ENCODE measurements at places on chromosomes 4 and X.

DNA sequence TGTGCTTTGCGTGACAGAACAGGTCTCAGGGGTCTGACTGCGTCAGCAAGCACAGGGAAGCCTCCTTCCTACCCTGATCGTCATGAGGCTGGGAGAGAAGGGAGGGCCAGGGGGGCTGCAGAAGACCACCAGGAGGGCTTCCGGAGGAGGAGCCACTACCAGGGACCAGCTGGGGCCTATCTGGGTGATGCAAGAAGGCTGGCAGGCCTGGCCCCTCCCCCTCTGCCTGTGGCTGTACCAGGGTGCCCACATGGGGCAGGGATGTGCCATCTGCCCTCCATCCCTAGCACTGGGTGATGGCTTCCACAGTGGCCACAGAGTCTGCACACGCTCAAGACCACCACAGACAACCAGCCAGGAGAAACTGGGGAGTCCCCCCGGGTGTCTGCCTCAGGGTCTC, 116.4 kb upstream of the NKX1-1 start:
- no peak for DNase-seq

DNA sequence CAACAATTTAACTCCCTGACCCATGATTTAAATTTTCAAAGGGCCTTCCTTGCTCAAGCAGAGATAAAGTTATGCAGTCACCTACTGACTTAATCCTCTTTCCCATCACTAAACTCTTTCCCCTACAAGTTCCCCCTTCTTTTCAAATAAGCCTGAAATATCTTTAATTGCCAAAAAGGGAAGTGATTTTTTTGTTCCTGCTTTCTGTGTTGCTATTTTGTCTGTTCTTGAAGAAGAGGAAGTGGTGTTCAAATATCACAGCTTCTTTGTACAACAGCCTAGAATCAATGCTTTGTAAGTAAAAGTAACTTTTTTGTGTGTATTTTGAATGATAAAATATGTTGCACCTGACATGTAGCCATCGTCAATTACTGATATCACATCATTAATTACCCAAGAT, 595.9 kb downstream of the CENPC start:
- no peak for DNase-seq

DNA sequence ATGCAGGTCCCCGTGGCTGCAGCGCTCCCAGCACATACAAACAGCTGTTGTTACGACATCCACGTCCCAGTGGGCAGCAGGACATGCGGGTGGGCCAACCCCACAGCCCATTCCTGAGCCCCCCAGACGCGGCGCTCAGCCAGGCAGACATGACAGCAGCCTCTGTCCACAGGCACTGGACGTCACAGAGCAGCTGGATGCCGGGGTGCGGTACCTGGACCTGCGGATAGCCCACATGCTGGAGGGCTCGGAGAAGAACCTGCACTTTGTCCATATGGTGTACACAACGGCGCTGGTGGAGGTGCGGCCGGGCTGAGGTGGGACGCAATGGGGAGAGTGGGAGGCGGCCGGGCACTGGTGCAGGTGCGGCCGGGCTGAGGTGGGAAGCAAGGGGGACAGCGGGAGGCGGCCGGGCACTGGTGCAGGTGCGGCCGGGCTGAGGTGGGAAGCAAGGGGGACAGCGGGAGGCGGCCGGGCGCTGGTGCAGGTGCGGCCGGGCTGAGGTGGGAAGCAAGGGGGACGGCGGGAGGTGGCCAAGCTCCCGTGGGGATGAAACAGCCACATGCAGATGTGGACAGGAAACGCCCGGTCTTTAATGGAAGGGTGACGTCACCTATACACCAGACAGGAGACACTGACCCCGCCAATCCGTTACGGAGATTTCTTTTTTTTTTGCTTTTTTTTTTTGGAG, 9.4 kb downstream of the PLCXD1 start:
- no peak for DNase-seq

DNA sequence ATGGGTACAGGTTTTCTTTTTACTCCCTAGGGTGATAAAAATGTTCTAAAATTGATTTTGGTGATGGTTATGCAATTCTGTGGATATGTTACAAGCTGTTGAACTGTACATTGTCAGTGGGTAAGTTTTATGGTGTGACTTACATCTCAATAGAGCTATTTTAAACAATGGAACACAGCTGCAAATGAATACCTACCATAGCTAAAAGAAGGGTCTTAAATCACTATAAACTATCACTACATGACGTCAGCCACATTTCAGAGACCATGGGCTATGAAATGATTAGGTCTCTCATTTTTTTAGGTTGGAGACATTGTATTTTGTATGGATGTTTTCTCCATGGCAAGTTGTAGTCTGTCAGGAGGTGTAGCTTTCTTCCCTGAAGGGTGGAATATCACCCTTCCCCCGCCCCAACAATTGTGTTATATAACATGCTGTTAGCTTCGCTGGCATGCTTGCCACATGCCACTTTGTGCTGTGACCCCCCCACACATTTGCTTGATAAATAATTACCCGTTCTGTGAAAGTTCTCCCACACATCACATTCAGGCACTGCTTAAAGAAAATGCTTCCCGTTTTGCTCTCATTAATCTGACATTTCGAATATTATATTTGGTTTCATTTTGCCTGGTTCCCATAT, 159.7 kb downstream of the ARHGAP10 start:
- DNase-seq: no peak

- DNase-seq: no peak
Measured at GRCh38 chrX:145506214-145506613, 258.9 kb downstream of the SPANXN1 start.

GRCh38 chrX:133249266-133250058, 31.3 kb upstream of the TFDP3 start:
- DNase-seq: no peak

- DNase-seq: no peak
Measured at GRCh38 chr4:79450053-79450452, 42.0 kb upstream of the GK2 start.

DNA sequence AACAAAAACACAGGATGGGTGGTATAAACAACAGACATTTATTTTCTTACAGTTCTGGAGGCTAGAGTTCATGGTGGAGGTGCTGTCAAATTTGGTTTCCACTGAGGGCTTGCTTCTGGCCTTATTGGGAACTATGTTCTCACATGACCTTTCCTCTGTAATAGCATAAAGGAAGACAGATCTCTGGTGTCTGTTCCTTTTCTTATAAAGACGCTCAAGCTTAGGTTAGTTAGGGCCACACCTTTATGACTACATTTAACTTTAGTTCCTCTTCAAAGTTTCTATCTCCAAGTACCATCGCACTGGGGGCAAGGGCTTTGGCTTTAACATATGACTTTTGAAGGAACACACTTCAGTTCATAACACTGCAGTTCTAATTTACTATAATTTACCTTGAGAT, 543.8 kb upstream of the CPEB2 start:
- no peak for DNase-seq

DNA sequence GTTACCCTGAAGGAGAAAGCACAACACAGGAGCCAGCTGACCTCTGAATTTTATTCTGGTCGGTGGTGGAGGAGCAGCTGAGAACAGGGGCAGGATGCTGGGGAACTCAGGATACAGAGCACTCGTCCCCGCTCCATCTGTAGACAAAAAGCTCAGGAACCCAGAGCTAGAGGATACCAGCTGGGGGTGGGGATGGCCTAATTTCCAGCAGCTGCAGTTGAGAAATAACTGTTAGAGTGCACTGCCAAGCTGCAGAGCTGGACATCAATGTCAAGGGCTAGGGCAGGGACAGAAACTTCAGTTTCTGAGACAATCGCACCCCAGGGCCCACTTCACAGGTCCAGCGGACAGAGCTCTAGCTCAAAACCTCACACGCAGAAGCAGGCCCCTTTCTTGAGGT, 122.1 kb upstream of the GUCY1A1 start:
- no peak for DNase-seq

DNA sequence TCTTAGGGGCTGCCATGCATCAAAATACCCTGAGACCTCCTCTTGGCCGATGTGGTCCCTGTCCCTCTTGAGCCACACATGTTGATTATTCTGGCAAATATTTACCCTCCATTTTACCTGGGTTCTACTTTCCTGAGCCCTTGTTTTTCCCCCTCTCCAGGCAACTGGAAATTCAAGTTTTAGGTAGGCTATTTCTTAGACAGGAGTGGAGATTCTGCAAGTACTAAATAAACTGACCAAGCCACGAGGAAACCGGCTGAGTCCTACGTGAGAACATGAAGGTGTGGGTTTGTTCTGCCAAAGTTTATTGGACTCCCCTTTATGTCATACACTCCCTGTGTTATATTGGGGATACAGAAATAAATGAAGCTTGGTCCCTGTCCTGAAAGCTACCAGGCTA, 88.1 kb downstream of the RTL5 start:
- DNase-seq: no peak

Data from activated effector memory CD4-positive, alpha-beta T cell treated with Interleukin-2 at 50 U/mL for 16 hours (primary cell).